Cardiac ventricle fibroblast (primary cell): ENCODE measurements at places on chromosomes 4 and X. TPM values are rescaled to one million over a fixed set of nuclear protein-coding genes. Genes with fewer than 3 reads are reported as not detected.

The ELOVL6 gene
- 5.0 and 5.9 TPM in 2 replicates for total RNA-seq

The CXCL3 gene
- total RNA-seq = 3.2 and 5.4 TPM in 2 replicates

The ARR3 gene
- not detected in 2 replicates for total RNA-seq

The NXF3 gene
- total RNA-seq = not detected in 2 replicates

The INTS12 gene
- total RNA-seq = 9.8 and 18.8 TPM in 2 replicates

The TCEANC gene
- total RNA-seq = 1.8 and 1.9 TPM in 2 replicates

The KLKB1 gene
- total RNA-seq = 0.24 and 0.31 TPM in 2 replicates

The CENPVL2 gene
- not detected in 2 replicates for total RNA-seq

The GSX2 gene
- not detected in 2 replicates for total RNA-seq

The USP17L18 gene
- total RNA-seq = not detected in 2 replicates

The PRMT9 gene
- 5.3 and 6.3 TPM in 2 replicates for total RNA-seq

The ALAS2 gene
- not detected in 2 replicates for total RNA-seq
